AG04449 (cell line): ENCODE measurements at places on chromosomes 7 and 10.

GRCh38 chr10:44787480-44788075, 123.6 kb upstream of the TMEM72 start:
- DNase-seq, result no peak

DNA sequence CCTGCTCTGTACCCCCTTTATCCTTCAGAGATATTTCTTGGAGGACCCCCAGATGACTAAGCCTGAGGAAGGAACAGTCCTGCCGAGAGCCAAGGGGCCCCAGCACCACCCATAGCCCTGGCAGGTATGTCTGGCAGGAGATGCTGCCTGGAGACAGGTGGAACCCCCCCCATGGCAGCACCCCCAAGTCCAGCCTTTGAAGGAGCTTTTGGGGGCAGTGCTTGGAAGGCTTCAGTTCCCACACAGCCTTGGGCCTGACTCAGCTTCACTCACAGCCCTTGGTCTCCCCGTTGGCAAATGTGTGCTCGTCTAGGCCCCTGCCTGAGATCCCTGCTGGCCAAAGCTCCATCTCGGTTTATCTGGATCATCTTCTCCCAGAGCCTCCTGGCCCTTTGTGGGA, 23.0 kb upstream of the PCBD1 start:
- no peak for DNase-seq

DNA sequence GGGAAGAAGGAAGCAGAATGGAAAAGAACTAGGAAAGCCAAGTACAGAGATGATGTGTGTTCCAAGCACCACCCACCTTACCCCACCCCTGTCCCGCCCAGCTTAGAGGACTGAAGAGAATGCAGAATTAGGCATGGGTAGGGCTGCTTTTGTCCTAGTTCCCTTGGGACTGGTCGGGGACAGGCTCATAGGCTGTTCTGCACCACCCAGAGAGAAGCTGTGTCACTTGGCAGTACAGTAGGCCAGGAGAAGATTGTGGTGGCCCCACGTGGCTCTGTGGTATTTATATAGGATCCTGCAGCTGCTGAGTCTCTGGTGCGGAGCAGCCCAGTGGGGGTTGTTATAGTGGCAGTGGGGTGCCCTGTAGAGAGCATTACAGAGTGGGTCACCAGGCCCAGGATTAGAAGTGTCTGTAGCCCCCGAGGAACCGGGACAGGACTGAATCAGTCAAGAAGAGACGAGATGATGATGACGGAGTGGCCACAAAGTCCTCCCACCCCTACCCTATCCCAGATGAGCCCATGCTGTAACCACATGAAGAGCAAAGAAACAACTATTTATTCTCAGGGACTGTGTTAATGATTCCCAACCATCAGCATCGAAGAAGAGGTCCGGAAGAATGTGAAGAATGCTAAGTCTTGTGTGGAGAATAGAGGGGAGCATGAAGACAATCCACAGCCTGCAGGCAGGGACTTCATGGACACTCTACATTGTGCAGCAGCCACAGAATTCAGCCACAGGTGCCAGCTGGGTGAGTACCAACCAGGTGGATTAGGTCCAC, 88.9 kb downstream of the C1GALT1 start:
- no peak for DNase-seq

- no peak for DNase-seq
Measured at GRCh38 chr10:55820071-55820470, 541.0 kb downstream of the ZWINT start.

DNA sequence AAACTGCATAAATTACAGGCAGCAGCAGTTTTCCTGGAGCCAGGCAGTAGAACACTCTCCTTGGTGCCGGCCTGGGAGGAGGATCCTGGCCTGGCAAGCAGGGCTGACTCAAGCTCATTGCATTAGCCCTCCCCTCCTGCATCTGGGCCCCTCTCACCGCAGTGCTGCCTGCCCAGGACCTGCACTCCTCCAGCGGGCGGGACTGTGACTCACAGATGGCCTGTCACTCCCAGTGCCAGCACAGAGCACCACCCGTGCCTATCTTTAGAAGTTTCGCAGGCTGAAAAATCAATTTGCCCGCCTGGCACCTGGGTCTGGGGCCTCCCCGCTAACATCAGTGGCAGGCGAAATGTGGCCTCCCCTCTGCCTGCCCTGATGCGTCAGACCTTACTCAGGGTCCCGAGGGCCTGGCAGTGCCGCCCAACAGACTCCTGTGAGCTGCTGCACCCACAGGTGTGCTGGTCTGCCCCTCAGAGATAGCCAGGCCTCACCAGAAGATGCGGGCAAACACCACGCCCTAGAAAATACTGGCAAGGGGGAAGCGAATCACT, 123.8 kb downstream of the KCNMA1 start:
- peak; percentile 70 for DNase-seq

GRCh38 chr7:157500171-157500960, 163.6 kb downstream of the DNAJB6 start:
- no peak for DNase-seq

DNA sequence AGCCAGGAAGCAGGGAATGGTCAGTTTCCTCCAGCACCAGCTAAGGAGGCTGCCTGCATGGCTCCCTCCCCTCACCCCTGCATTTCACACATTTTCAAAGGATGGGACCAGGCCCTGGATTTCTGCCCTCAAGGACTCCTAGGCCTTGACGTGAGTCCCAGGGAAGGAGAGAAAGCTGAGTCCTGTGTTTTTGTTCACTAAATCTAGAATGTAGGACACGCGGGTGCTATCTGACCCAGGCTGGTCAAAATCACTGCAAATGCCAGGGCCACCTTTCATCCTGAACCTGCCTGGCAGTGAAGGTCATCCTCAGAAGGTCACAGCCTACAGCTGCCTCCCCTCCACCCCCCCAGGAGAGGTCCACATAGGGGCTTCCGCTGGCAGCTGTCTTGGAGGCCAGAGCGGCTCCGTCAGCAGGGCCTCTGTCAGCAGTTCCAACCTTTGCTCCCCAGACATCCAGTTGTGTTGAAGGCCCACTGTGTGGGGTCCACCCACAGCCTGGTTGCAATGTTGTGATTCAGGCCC, 18.0 kb downstream of the RHBDD2 start:
- no peak for DNase-seq

DNA sequence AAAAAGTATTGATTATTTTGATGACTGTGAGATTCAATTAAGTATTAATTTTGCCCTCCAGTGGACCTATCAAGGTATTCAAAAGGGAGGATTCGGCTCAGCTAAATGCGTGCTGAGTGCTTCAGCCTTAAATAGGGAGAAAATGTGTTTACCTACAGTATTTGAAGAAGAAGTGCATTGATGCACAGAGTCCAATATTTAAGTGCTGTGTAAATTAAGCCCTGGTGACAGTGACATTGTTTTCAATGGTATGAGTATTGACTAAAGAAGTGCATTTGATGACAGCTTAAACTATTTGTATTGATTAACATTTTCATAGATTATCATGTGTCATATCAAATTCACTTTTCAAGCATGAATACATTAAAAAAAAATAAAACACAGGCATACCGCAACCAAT, 106.6 kb downstream of the POU6F2 start:
- no peak for DNase-seq

GRCh38 chr7:88111140-88111743, 108.6 kb downstream of the SRI start:
- peak; percentile 7 for DNase-seq

DNA sequence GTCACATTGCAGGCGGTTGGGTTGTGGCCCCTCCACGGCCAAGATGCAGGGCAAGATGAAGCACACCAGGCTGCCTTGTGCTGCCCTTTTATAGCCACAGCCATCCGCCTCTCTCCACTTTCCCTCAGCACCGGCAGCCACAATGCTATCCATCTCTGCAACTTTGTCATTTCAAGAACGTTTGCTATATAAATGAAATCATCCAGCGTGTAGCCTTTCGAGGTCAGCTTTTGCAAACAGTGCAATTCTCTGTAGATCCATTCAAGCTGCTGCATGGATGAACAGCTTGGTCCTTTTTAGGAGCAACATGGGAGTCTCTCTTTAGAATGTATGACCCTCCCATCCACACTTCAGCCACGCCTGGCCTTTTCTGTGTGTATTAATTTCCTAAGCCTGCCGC, 6.4 kb upstream of the IL15RA start:
- DNase-seq, result no peak

DNA sequence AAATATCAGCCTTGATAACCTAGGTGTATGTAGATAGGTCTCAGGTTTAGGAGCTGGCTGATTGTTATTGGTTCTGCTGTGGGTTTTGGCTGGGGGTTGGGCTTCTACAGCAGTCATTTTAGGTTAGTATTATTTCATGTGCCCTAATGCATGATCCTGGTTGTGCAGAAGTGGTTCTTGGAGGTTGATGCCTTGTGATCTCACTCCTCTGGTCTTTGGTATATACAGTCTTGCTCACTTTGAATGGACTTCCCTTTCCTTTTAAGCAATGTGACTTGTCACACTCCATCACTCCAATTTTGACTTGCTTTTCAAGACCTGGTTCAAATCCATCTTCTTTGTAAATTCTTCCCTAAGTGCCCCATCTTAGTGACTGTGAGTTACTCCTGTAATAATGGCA, 188.9 kb downstream of the LRMDA start:
- DNase-seq, result no peak

DNA sequence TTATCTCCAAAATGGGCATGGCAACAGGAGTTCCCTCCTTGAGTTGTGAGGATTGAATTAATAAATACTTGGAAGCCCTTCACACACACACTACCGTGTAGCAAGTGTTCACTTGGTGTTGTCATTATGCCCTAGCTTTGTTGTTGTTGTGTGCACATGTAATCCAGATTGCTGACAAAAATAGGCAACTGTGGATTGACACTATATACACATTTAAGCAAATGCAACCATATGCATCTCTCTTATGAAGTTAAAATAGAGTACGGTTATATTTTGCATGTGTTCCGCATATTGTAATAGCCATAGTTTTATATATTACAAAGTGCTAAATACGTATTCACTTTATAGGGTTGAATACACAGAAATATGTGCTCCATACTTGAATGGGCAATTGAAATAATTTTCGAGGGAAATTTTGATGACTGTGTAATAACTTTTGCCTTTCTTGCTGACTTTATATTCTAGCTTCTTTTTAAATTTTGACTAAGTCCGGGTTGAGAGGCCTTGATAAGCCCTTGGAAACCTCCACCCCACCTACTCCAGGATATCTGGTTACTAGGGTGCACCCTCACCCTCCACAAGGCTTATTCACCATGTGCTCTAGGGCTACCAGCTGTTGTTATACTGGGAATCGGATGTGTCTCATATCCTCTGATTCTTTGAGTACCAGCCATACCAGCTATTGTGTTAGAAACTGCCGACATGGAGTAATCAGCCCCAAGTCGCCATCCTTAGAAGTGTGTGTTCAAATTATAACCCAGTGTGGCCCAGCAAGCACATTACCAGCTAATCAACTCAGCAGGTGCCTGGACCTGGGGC, 265.0 kb downstream of the CAMK1D start:
- no peak for DNase-seq

GRCh38 chr10:98415731-98416119, 743 bp upstream of the PYROXD2 start:
- DNase-seq, result no peak

- no peak for DNase-seq
Measured at GRCh38 chr7:138125598-138126111, 49.4 kb downstream of the AKR1D1 start.

- DNase-seq, result no peak
Measured at GRCh38 chr10:72386916-72387586, 32.3 kb upstream of the DNAJB12 start.

DNA sequence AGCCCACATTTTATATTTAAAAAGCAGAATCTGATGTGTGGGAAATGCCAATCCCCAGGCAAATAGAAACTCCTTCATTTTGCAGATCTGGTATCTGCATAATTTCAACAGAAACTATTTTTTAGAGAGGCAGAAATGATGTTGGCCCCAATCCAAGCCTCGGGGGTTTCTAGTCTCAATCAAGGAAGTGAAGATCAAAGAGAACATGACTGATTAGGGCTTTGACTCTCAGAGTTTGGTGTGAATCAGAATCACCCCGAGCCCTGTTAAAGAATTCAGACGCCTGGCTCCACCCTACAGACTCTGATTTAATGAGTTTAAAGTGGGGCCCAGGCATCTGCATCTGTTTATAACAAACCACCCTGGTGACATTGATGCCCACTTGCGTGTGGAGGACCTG, 36.7 kb upstream of the UBE2H start:
- DNase-seq, result no peak

DNA sequence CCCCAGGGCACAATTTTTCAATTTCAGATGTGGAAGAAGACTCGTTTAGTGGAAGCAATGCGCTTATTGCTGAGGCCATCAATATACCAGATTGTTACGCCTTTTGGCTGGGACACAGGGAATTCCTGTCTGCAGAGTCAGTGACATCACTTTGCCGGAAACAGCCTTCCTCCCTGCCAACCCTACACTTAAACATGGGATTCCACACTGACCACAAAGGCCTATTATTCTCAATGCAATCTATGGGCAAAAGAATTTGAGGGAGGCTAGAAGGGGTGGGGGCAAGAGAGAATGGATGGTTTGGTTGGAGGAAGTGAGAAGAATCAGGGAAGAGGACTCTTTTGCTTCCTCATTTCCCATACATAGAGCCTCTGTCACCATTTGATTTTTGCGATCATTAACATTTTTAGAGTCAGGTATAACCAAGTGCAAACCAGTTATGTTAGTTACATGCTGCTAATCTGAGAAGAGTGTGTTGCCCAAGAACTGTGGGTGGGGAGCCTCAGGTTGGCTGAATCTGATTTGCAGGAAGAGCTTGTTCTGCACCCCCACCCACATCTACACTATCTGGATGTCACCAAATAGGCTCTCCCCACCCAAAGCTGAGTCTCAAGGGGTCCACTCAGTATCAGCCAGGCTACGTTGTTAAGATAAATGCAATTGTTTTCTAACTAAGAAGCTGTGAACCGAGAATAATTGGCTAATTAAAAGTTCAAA, 58.2 kb downstream of the ENTPD1 start:
- peak; percentile 75 for DNase-seq

DNA sequence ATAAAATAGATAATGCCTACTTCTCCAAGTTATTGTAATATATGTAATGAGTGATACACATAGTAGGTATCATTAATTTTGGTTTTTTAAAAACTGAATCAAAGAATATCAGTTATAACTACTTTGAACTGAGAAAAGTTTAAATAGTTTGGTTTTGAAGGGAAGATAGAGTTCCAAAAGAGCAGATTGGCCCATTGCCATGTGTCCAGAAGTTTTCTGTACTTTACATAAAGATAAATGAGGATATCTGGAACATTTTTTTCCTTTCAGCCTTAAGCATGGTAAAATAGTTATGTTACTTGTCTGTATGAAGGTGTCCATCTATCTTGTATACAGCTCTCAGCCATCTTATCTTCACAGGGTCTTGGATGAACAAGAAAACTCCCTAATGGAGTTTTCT, 97.9 kb upstream of the MXI1 start:
- DNase-seq, result no peak

- no peak for DNase-seq
Measured at GRCh38 chr7:32916006-32916405, 24.4 kb upstream of the KBTBD2 start.

DNA sequence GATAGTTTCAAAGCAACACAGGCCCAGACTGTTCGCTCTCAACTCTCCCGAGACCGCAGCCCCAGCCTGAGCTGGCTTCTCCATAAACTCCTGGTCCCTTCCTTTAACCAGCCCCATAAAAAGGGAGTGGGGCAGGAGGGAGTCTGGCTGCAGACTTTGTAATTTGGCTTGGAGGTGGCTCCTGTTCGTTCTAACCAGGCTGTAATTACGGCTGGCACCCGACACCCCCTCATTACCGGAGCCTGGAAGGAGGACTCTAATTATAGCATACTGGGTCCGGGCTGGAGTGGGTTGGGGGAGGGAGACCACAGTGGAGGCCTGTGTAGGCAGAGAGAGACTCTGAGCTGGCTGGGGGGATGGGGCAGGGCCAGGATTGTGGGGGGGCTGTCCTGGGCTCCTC, 49.7 kb downstream of the UNC5B start:
- no peak for DNase-seq

GRCh38 chr7:94395141-94396036, 694 bp downstream of the COL1A2 start:
- DNase-seq, result no peak

- DNase-seq, result no peak
Measured at GRCh38 chr7:2521341-2521745, 1.8 kb downstream of the LFNG start.
